ENCODE measurements at places on chromosomes 2 and 18. TPM values are rescaled to one million over a fixed set of nuclear protein-coding genes. Genes with fewer than 3 reads are reported as not detected.

DNA sequence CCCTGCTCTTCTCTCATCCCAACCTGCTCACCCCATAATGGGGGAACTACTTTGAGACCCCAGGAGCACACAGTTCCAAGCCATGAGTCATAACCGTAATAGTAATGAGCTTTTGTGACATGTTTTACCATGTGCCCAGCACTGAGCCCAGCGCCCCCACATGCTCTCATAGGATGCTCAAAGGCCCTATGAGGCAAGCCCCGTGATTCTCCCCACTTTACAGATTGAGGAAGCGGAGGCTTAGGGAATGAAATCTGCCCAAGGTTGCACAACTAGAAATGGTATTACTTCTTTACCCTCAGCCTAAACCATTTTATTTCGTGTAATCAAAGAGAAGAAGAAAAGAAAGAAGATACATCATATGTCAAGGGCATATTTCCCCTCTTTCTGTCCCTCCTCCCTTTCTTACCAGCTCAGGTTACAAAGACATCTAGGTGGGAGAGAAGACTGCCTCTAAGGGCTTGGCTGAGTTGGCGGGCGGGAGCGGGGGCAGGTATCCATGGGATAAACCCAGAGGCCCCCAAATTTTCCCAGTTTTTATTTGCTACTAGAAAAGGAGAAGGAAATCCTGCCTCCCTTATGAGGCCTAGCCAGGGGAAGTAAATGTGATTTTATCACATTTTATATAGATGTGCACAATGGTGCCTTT lies 24.2 kb downstream of the BCL11A start:
- peaks cover 4% of the 10 kb centered on the region for H3K4me1 ChIP-seq
- H3K27me3 ChIP-seq = no peaks in the 10 kb centered on the region
- H3K36me3 ChIP-seq = no peaks in the 10 kb centered on the region
- no peak for DNase-seq
- H3K4me3 ChIP-seq = no peak overlapping the region
- H3K27ac ChIP-seq = peak overlapping the region; percentile 56

- no peak for DNase-seq
- no peak overlapping the region for H3K27ac ChIP-seq
- H3K36me3 ChIP-seq = no peaks in the 10 kb centered on the region
- no peaks in the 10 kb centered on the region for H3K4me1 ChIP-seq
- no peak overlapping the region for H3K4me3 ChIP-seq
- H3K27me3 ChIP-seq = no peaks in the 10 kb centered on the region
These were observed 349.9 kb upstream of the MEIS1 start for GRCh38 chr2:66084948-66085590.

DNA sequence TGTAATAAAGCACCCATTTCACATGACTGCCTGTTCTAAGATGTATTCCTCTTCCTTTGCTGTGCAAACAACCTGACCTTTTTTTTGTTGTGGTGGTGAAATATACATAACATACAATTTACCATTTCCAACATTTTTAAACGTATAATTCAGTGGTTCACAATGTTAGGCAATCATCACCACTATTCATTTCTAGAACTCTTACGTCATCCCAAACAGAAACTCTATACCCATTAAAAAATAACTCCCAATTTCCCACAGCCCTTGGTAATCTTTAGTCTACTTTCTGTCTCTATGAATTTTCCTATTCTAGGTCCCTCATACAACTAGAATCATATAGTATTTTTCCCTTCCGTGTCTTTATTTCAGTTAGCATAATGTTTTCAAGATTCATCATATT lies 36.7 kb downstream of the RND3 start:
- no peaks in the 10 kb centered on the region for H3K27me3 ChIP-seq
- H3K4me3 ChIP-seq = no peak overlapping the region
- H3K27ac ChIP-seq = no peak overlapping the region
- no peaks in the 10 kb centered on the region for H3K4me1 ChIP-seq
- DNase-seq = no peak
- no peaks in the 10 kb centered on the region for H3K36me3 ChIP-seq

- H3K4me1 ChIP-seq = no peaks in the 10 kb centered on the region
- DNase-seq = no peak
- H3K4me3 ChIP-seq = no peak overlapping the region
- no peak overlapping the region for H3K27ac ChIP-seq
- H3K27me3 ChIP-seq = no peaks in the 10 kb centered on the region
- H3K36me3 ChIP-seq = peaks cover 7% of the 10 kb centered on the region
These were observed 29.8 kb upstream of the SDC1 start for GRCh38 chr2:20254731-20255130.

DNA sequence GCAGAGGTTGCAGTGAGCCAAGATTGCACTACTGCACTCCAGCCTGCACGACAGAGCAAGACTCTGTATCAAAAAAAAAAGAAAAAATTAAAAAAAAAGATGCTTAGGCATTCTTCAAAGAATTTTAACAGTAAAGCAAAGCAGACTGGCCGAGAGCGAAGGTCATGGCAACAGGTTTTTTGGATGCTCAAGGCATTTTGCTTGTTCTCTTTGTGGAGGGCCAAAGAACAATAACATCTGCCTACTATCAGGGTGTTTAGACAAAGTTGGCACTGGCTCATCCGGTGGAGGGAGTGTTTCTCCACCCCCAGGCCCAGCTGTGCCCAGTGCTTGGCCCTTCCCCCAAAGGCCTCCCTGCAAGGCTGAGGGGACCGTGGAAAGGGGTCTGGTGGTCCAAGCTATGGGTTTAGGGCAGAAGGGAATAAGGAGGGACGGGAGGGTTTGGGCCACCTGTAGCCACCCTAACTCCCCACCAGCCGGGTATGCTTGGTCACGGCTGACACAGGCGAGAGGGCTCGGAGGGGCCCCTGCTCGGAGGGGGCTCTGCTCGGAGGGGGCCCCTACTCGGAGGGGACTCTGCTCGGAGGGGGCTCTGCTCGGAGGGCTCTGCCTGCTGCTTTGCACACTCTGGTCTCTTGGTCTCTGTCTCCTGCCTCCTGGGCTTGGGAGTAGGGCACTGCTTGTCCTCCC lies 26.7 kb upstream of the ALLC start:
- H3K27me3 ChIP-seq = no peaks in the 10 kb centered on the region
- DNase-seq = no peak
- no peaks in the 10 kb centered on the region for H3K4me1 ChIP-seq

GRCh38 chr2:45119038-45119437 lies 109.8 kb upstream of the SIX2 start:
- no peak overlapping the region for H3K4me3 ChIP-seq
- no peaks in the 10 kb centered on the region for H3K27me3 ChIP-seq
- DNase-seq = no peak
- H3K4me1 ChIP-seq = no peaks in the 10 kb centered on the region
- H3K27ac ChIP-seq = no peak overlapping the region

DNA sequence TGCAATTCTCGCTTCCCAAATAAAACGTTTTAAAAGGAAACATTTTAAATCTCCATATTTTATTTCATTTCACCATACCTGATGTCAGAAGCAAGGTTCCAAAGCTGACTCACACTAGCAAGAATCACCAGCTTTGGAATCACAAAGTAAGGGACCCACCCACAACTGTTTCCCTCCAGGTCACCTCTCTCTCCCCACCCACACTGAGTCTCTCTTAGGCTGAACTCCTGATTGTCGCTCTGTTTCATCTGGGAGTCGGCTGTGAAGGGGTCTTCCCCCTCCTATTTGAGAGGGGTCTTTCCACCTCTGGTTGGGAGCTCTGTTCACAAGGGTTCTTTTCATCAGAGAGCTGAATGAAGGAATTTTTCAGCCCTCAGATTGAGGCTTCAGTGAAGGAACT lies 128.1 kb downstream of the L3MBTL4 start:
- H3K36me3 ChIP-seq = no peaks in the 10 kb centered on the region
- no peak overlapping the region for H3K27ac ChIP-seq
- no peaks in the 10 kb centered on the region for H3K27me3 ChIP-seq
- H3K4me1 ChIP-seq = no peaks in the 10 kb centered on the region
- DNase-seq = no peak
- no peak overlapping the region for H3K4me3 ChIP-seq

- no peaks in the 10 kb centered on the region for H3K27me3 ChIP-seq
- H3K36me3 ChIP-seq = no peaks in the 10 kb centered on the region
- DNase-seq = no peak
- H3K4me3 ChIP-seq = peak overlapping the region; percentile 54
- peak overlapping the region; percentile 34 for H3K27ac ChIP-seq
These were observed 1.8 kb downstream of the AGAP1 start for GRCh38 chr2:235495373-235496238.

NXPH2 gene
- not detected for total RNA-seq

FAM117B gene
- total RNA-seq = 20.1 TPM

CNTNAP5 gene
- not detected for total RNA-seq

GLI2 gene
- total RNA-seq = 2.0 TPM

CHAC2 gene
- total RNA-seq = 3.2 TPM

GRP gene
- total RNA-seq = not detected

EIPR1 gene
- 18.8 TPM for total RNA-seq

TMEFF2 gene
- 0.37 TPM for total RNA-seq

OTOS gene
- total RNA-seq = not detected

HOXD13 gene
- total RNA-seq = 0.77 TPM

SULT1C4 gene
- 0.59 TPM for total RNA-seq

FEZ2 gene
- total RNA-seq = 50.0 TPM

Data from colonic mucosa (tissue), 4 donors.